LNCaP clone FGC (cell line): ENCODE measurements at places on chromosomes 1 and 21.

- no peak for DNase-seq
Observed at GRCh38 chr1:162349635-162350330, 26.9 kb downstream of the SPATA46 start.

GRCh38 chr1:189804352-189804751, 673.3 kb downstream of the BRINP3 start:
- peak; percentile 6 for DNase-seq

GRCh38 chr1:82849460-82849859, 1048.7 kb downstream of the ADGRL2 start:
- no peak for DNase-seq

DNA sequence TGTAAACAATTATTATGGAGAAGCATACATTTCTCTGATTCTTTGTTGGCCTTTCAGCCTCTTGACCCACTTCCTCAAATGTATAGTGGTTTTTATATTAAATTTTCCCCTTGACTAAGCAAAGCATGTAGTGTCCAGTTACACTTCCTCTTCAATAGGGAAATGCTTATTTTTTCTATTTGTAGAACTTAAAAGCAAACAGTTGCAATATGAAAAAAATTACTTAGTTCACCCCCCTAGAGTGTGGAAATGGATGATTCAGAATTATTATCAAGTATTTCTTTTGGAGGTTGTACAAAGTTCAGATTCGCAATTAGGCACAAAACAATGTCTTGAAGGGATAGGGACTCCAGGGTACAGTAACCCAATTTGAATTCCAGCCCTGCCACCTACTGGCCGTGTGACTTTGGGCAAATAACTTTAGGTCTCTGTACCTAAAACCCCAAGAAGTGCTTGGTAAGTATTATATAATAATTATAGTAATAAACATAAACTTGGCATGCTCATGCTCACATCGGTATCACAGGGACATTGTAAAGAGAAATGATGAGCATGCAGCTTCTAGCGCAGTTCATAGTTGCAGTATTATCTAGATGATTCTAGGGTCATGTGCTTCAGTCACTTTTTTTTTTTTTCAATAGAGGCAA, 28.6 kb upstream of the IFNGR2 start:
- peak; percentile 35 for DNase-seq

DNA sequence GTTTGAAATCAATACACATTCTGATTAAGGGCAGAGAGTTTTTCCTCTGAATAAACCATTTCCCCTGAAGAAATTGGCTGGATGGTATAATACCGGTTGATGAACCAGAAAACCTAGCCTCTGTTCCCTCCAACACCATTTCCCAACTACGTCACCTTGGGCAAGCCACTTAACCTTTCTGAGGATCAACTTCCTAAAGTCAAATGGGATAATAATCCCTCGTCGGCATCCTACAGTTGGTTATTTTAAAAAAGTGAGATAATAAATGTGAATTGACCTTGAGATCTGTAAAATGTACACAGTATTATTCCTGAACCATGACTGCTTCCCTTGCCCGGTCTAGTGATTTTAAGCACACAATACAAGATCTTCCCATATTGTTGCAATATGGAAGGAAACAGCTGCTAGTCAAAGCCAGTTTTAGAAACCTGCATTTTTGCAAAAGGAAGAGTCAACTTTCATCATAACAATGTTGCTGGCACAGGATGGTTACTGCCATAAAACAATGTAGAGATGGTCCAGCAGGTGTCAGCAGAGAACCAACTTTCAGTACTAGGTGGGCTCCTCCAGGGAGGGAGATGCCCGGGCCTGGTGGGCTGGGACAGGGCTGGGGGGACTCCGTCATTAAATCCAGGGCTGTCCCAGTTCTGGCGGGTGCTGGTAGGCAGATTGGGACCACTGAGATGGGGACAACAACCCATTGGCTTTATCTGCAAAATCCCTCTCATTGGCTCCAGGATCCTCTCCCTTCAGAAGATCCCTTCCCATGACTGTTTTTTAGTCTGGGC, 5.2 kb upstream of the HLX start:
- no peak for DNase-seq

GRCh38 chr1:8329439-8329838, 11.5 kb downstream of the SLC45A1 start:
- no peak for DNase-seq
